ENCODE measurements at places on chromosomes 3 and 15. TPM values are rescaled to one million over a fixed set of nuclear protein-coding genes. Genes with fewer than 3 reads are reported as not detected.

Gene PTH1R
- 0.34 TPM for total RNA-seq

Gene CFAP100
- total RNA-seq: not detected

Gene STARD9
- total RNA-seq: 2.2 TPM

Gene GJD2
- total RNA-seq: not detected

Gene SCN5A
- 0.34 TPM for total RNA-seq

Gene ZNF35
- total RNA-seq: 6.6 TPM
